ENCODE measurements at places on chromosomes 12 and 14. TPM values are rescaled to one million over a fixed set of nuclear protein-coding genes. Genes with fewer than 3 reads are reported as not detected.

RGS6 gene
- total RNA-seq = 0.34 TPM

NCOR2 gene
- total RNA-seq = 425 TPM

CPNE8 gene
- 9.4 TPM for total RNA-seq

C1S gene
- total RNA-seq = 6.2 TPM

TAS2R43 gene
- total RNA-seq = 0.52 TPM

ASCL1 gene
- total RNA-seq = not detected

CISTR gene
- not detected for total RNA-seq

CAPZA3 gene
- not detected for total RNA-seq

All from astrocyte (in vitro differentiated cells and primary cell).